ENCODE measurements at places on chromosomes 5 and 9.

DNA sequence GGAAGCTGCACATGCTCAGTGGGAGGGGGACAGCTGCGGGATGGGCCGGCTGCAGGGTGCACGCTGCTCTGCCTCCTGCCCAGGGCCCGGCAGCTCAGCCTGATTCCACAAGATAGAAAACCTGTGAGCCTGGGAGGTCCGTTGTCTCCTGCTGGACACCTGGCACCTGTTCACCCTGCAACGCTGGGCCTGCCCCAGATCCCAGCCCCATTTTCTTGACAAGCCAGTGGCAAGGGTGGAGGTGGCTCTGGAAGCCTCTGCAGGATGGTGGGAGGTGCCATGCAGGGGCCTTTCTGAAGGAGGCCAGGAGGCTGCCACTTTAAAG is 68.1 kb upstream of the RNF130 start:
- no peak for DNase-seq

DNA sequence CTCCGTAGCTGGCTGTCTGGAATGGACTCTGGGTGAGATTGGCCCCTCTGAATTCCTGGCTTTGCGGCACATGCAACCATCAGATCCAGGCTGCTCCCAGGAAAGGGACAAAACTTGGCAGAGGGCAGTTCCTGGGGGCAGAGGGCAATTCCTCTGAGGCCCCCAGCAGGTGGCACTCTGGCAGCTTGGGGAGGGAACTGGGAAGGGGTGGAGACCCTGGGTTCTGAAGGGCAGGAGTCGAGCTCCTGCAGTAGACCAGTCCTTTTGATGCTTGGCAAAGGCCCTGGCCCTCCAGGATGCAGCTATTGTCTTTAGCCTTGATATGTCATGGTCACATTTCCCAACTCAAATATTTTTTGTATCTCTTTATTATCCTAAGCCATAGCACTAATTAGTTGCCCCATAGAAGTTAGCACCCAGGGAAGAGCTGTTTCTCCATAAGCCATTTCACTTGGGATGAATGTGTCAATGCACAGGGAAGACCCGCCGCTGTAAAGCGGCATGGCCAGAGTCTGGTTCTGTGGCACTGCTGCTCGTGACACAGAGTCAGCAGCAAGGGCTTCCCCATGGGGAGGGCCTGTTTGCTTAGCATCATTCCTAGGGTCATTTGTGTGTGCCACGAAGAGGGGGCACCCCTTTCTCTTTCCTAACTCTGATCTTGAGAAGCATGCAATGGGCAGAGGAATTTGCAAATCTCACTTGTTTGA is 51.2 kb upstream of the CDK20 start:
- no peak for DNase-seq

- DNase-seq, result no peak
Measured at GRCh38 chr5:71892641-71893365, 173.7 kb downstream of the CARTPT start.

DNA sequence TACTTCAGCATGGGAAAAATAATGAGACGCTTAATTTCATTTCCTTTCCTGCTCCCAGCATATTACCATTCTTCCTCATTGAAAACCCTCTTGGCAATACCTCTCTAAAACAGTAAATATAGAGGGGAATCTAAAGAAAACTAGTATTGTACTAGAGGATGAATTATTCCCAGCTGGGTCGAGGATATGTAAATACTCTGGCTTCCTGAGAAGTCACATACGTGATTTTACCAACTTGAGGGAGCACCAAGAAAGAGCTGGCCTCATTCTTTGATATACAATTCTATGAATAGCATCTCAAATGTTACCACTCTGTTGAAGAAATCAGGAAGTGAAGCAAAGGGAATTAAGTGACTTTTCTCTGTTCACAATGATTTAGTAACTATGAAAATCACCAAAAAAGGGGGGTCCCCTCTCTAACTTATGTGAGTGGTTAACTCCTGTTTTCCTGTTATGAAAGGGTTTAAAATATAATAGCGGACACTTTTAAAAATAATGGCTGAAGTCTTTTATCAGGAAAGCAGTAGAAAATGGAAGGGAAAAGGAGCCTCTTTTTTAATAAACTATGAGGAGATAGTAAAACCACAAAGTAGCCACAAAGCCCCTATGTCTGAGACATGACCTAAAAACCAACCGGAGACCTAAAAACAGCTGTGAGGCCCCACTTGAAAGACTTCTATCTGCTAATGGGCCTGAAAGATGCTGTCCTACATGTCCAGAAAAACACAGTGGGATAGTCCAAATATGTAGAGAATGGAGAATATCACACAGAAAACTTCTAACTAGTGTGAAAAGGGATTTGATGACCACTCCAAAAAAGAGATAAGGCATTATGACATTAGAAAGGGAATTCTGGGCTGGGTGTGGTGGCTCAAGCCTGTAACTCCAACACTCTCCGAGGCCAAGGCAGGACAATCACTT is 42.6 kb downstream of the LPAR1 start:
- no peak for DNase-seq

GRCh38 chr9:85202596-85202995 is 533.1 kb downstream of the NTRK2 start:
- no peak for DNase-seq

DNA sequence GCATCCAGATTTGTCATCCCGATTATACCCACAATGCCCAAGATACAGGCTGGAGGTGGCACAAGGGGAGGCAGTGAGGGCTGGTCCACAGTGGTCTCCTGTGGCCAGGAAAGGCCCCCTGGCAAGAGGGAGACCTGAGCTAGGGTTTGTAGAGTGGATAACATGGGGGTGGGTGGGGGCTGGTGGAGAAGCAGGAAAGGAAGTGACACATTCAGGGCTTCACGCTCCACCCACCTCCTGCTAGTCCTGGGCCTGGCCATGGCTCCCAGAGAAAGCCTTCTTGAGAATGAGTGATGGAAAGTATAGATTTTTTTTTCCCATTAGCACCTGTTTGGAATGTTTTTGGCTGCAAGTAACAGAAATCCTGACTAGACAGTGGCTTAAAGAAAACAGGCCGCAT is 81.3 kb downstream of the ANKRD33B start:
- no peak for DNase-seq

GRCh38 chr9:101601904-101602765 is 7.4 kb upstream of the PPP3R2 start:
- DNase-seq, result peak; percentile 49

Data from left renal pelvis (tissue), 4 donors.